ENCODE measurements at places on chromosomes 11 and 22. TPM values are rescaled to one million over a fixed set of nuclear protein-coding genes. Genes with fewer than 3 reads are reported as not detected.
A peak's percentile ranks its signal among the peaks of the same experiment; 100 is the strongest.

DNA sequence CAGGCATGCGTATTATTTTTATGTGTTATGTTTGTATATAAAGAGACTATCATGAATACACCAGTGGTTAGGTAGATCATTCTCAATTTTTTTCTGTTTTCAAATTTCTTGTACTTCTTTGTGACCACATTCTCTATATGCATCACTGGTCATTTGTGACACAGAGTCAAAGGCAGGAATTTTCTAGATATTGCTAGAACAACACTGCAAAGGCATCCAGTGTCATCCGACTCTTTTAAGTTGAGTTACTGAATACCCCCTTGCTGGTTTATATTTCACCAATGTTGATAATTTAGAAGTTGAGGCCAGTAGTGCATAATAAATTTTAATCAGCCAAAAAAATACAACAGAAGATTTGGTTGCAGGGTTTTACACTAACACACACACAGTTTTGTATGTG, 351.8 kb downstream of the CASP12 start:
- no peak for ATAC-seq

Gene TMPRSS4
- 1.4 TPM for total RNA-seq

Gene OR8G1
- not detected for total RNA-seq

DNA sequence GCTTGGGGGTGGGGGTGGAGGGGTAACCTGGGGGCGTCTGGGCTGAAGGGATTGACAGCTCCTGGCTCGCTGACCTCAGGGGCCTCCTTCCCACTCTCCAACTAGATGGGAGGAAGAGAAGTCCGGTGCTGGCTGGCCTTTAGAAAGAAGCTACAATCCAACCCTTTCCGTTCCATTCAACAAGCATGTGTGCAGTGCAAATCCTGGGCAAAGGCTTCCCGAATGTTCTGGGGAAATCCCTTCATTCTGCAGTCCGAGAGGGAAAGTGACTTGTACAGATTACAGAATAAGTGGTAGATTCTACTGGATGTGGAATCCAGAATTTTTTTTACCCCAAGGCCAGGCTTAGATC, 149.9 kb downstream of the FEZ1 start:
- ATAC-seq = no peak

Gene SERHL2
- total RNA-seq = 0.54 TPM

- ATAC-seq = no peak
Observed at GRCh38 chr22:45891471-45891995, 85.4 kb downstream of the WNT7B start.

- peak; percentile 9 for ATAC-seq
Observed at GRCh38 chr11:46120346-46121300, 631 bp downstream of the PHF21A start.

GRCh38 chr11:117823294-117823945, 1.1 kb downstream of the FXYD2 start:
- ATAC-seq = no peak

Gene CARS1
- 93.7 TPM for total RNA-seq

DNA sequence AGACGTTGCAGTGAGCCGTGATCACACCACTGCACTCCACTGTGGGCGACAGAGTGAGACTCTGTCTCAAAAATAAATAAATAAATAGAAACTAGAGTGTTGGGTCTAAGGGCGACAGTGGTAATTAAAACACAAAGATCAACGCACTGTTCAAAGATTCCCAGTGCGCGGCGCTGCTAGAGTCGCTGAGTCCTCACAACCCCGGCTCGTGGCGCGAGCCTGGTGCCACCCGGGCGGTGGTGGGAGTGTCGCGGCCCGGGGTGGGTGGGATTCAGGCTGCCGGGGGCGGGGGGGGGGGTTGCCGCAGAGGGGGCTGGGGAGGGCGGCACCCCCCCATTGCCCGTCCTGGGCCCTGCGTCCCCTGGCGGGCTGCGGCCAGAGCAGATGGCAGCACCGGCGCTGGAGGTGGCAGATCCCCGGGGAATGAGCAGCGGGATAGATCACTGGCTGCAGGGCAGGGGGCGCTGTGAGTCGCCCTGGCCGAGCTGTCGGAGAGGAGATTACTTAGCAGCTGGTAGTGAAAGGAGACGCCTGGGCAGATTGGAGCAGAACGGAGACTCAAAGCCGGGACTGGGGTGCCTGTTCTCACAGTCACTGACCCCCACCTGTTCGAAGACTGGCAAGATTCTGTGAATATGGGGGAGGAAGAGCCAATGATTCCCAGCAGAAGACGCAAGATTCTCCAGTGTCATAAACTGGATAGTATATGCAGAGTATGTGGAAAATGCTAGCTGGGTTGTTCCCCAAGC, 30.2 kb upstream of the APOBEC3A start:
- ATAC-seq = peak; percentile 83

GRCh38 chr22:41217553-41218157, 12.5 kb downstream of the L3MBTL2 start:
- peak; percentile 83 for ATAC-seq

Gene GGTLC2
- total RNA-seq = not detected

- no peak for ATAC-seq
Observed at GRCh38 chr11:3916962-3917361, 61.5 kb downstream of the STIM1 start.

- ATAC-seq = no peak
Observed at GRCh38 chr11:22169833-22170232, 23.1 kb upstream of the ANO5 start.

Data from motor neuron (in vitro differentiated cells).